ENCODE measurements at places on chromosomes 7 and 10.

GRCh38 chr7:81080553-81080952 lies 161.7 kb upstream of the SEMA3C start:
- no peak for DNase-seq

DNA sequence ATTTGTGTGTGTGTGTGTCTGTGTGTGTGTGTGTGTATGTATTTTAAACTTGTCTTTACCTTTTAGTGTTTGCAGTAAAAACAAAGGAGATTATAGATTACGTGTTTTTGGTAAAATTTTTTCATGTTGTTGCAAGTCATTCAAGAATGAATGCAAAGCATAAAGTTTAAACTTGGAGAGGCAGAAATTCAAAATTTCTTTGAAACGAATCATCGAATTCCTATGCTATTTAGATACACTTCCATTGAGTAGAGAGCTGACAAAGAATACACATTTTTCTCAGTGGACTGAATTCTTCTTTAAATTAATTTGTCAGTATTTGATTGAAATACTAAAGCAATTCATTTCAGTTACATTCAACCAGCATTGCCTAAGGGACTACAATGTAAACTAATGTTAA lies 66.0 kb upstream of the HDAC9 start:
- DNase-seq: no peak

DNA sequence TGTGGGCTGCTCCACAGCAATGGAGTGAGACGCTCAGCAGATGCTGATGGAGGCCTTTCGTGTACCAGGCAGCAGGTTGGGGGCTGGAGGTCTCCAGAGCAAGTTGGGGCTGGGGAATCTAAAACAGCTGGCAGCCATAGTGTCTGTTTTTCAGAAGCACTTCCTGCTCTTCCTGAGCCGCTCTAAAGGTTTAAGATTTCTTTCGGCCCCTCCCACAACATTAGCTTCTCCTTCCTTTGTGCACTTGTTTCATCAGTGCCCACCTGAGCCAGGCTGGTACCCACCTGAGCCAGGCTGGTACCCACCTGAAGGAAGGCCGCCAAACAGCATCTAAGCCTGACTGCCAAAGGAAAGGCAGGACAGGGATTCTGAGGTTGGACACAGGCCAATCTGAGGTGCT lies 18.4 kb upstream of the WAPL start:
- DNase-seq: no peak

DNA sequence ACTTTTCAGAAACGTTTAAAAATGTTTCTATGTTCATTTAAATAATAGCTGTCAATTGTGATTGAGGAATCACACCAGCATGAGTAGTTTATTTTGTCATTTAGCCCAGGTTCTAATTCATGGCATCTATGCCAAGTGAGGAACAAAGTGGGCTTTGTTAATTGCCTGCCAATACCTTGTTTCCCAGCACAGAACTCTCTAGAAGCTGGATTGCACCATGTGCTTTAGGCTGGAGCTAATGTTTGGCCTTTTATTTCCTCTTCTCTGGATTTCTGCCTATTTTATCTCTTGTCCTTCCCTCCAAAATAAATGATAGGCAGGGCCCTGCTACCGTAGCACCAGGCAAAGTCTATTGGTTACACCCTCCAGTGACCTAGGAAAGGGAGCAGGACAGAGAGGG lies 109.9 kb upstream of the ITGB1 start:
- no peak for DNase-seq

- no peak for DNase-seq
Measured at GRCh38 chr10:131929122-131929845, 28.5 kb downstream of the PPP2R2D start.

DNA sequence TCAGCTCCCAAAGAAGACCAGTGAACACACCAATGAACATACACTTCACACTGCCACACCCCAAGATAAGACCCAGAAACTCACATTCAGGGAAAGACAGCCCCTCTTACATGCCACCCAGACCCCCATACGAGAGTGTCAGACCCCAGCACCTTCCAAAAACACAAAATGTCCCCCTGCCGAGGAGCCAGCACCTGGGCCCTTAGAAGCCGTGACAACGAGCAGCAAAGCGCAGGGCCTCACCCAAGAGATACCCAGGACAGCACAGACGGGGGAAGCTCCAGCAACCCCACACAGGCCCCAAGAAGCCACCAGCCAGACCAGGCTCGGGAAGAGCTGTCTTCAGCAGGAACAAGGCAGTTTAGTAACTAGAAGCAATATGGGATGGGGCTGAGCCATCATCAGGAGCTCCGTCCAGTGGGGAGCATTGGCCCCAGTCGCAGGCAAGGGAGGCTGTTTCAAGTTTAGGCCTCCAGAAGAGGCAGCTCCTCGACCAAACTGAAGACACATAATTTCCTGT lies 243.6 kb downstream of the PTPRN2 start:
- DNase-seq: no peak

DNA sequence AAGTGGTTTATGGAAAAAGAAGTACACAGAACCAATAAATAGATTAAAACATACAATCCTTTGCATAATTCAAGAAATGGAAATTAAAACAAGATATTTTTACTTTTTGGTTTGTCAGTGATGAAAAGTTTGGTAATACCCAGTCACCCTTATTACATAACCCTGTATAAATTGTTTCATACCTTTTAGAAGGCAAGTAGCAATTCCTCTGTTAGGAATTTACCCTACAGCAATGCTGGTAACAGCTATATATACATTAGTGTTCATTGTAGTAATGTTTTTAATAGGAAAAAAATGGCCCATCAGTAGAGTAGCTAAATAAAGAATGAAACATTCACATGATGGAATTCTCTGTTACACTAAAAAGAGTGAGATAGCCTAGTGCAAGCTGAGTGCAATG lies 42.7 kb downstream of the PTPN12 start:
- no peak for DNase-seq

DNA sequence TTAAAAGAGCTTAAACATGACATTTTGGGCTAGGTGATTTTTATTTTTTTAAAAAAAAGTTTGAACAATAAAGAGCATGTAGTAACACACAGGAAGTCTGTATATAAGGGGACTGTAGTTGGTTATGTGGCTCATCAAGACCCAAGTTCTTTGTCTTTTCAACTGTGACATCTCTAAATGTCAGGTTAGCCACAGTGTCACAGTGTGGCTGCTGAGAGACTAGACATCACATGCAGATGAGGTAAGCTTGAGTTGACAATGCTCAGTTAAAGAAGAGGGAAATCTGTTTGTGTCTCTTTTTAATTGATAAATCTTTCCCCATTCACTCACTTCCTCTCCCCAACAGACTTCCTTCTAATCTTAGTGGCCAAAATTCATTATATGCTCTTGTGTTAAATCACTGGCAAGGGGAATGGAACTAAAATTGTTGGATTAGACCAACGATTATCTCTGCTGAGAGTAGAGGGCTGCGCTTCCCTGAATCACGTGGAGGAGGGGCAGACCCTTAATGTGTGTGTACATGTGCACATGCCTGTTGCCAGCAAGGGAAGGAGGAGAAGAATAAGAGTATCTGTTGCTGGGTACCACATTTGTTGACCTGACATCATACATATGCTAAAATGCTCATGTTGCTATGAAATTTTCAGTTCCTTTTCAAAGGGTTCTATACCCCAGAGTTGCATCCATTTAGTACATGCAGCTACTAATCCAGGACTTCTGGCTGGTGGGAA lies 78.3 kb downstream of the MMRN2 start:
- no peak for DNase-seq

GRCh38 chr10:118926072-118926417 lies 103.5 kb upstream of the NANOS1 start:
- no peak for DNase-seq

- no peak for DNase-seq
Measured at GRCh38 chr7:21544715-21545114, 1.9 kb downstream of the DNAH11 start.

DNA sequence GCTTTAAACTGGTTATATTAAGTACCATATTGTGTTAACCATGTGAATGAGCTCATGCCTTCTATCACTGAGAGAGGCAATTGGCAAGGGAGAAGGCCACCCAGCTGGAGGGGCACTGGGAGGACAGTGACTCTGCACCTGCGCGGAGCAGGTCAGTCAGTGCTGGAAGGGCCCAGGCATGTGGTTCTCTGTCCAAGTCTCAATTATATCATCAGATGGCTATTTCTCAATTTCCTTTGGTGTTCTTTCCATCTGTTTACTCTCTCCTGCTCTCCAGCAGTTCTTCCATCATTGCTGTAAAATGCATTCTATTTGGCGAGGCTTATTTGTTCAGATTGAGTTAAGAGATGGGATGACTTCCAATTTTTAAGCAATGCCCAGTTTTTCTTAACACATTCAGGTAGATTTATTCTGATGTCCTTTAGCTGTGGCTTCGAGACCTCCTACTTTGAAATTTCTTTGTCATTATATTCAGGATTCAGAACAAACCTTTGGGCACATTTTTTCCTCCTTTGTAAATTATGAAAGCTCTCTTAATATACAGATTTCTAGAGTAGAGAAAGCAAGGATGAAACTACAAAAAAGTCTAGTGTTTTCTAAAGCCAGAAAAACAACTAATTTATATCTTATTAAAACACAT lies 159.3 kb downstream of the BMPER start:
- DNase-seq: no peak

DNA sequence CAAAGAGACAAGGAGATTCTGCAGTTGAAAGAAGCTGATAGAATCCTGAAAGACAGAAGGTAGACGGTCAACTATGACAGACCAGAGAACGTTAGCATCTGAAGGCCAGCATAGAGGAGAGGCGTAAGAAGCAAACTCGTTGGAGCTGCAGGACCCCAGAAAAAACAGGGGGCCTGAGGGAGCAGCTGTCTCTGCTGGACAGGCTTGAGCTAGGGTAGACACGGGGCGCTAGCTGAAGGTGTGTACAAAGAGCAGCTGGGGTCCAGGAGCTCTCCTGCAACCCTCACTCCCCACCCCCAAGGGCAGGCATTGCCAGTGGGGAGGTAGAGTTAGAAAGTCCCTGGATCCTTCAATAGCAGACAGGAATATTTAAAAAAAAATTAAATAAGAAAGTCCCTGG lies 14.6 kb upstream of the GDI2 start:
- no peak for DNase-seq

GRCh38 chr7:98840722-98841121 lies 29.1 kb downstream of the TMEM130 start:
- no peak for DNase-seq

GRCh38 chr7:10116511-10116910 lies 857.2 kb upstream of the PHF14 start:
- no peak for DNase-seq

DNA sequence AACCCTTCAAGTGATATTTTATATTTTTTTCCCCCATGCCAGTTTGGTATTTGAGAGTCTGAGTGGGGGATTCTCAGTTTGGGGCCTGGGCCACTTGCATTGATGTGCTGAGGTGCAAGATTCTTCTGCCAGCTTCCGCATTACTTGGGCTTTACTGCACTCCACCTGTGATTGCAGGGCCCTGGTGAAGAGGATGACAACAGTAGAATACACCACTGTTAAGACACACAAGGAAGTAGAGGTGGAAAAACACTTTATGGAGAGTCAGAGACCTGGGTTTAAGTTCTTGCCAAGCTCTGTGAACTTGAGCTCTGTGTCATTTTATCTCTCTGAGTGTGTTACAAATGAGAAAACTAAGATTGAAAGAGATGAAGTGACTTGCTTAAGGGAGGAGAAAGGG lies 209.4 kb downstream of the LRMDA start:
- no peak for DNase-seq

DNA sequence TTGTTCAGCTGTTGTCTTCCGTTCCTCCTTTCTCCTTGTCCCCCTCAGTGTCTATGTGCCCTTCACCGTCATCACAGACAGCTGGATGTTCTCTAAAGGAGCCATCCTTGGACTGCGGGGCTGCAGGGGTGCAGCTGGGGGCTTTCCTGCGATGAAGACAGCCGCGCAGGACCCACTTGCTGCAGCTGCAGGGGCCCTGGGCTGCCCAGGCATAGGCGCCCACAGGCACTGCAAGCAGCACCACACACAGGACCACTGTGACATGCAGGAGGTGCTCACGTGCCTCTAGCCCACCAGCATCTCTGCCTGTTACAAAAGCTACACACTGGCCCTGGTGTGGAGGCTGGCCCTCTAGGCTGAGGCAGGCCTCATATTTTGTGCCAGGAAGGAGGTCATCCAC lies 3.4 kb downstream of the LRIT2 start:
- DNase-seq: no peak

DNA sequence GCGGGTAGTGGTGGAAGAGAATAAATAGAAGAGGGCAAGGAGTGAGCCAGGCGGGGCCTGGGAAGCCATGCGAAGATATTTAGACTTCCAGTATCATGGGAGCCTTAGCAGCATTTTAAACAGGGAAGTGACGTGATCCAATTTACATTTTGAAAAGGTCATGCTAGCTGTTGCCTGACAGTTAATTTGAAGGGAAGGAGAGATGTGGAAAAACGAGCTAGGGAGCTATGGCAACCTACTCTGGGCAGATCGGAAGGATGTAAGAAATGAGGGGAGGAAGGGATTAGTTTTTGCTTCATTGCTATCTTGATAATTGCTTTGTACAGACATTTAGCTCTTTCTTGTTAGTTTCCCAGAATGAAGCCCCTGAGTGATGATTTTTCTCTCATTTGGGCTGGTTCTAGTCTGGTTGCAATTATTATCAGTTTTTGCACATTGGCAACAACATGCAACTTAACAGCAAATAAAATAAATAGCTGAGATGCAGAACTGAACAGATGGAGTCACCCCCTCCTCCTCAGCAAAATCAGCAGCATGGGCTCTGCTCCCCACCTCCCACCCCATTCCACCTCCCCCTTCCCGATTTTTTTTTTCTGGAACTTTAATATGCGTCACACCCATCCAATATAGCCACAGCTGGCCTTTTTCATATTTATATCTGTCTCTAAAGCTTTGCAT lies 13.0 kb upstream of the CALU start:
- DNase-seq: no peak

GRCh38 chr10:126341491-126341890 lies 46.8 kb downstream of the ADAM12 start:
- no peak for DNase-seq

DNA sequence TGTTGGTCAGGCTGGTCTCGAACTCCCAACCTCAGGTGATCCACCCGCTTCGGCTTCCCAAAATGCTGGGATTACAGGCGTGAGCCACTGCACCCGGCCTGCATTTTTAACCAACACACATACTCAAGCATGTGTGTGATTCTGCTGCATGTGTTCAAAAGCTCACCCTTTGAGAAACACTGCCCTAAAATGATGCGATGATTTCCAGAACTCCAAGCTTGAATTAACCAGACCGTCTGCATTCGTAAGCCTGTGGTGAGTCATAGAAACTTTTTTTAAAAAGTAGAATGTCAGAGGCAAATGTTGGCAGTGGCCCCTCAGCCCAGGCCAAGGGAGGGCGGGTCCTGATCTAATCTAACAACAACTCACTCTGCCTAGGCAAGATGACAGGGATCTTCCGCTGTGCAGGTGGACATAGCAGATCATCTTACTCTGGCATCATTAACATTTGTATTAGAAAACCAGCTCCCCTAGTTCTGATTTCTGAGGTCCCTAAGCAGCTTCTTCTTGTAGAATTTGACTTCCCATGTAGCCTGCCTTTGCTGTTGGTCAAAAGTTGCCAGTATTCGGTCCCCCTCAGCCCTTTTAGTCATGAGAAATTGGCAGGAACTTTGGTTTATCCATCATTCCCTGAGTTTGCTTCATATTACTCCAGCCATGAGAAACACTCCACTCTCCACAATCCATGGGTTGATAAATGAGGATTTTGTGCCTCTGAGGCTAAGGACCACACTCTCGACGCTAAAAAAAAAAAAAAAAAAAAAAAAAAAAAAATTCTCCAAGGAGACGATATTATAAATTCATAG lies 190.4 kb downstream of the SKIDA1 start:
- no peak for DNase-seq

GRCh38 chr10:299969-300368 lies 164.7 kb downstream of the ZMYND11 start:
- no peak for DNase-seq
